ENCODE measurements at places on chromosomes 11 and 22.

GRCh38 chr11:65053827-65054508, 4.4 kb downstream of the NAALADL1 start:
- DNase-seq = no peak

DNA sequence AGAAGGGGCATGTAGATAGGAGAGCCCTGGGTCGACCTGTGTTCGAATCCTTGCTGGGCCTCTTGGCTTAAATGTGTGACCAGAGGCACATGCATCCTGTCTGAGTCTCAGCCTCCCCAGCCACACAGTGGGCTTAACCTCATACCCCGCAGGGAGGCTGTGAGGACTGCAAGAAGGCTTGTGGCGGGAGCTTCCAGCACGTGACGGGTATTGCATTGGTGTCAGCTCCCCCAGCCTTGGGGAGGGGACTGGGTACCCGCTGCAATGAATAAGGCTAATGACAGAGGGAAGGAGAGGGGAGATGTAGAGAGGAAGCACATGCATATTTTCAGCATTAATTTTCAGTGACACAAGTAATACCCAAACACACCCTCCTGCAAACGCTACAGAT, 8.1 kb downstream of the RASD2 start:
- no peak for DNase-seq

DNA sequence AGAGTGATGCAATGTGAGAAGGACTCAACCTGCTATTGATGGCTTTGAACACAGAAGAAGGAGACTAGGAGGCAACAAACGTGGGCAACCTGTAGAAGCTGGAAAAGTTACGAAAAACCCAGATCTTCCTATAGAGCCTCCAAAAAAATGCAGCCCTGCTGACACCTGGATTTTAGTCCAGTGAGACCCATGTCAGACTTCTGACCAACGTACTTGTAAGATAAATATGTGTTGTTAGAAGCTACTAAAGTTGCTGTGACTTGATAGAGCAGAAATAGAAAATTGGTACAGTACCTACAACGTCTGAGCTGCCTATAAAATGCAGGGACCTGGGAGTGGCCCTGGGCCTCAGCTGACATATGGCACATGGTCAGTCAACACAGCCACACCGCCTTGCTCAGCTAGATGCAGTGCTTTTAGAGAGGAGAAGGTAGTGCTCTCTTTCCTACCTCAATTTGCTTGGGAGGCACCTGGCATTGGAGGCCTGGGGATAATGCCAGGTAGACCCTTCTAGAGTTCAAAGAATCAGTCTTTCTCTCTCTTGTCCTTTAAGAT, 97.4 kb downstream of the ARL14EP start:
- no peak for DNase-seq

DNA sequence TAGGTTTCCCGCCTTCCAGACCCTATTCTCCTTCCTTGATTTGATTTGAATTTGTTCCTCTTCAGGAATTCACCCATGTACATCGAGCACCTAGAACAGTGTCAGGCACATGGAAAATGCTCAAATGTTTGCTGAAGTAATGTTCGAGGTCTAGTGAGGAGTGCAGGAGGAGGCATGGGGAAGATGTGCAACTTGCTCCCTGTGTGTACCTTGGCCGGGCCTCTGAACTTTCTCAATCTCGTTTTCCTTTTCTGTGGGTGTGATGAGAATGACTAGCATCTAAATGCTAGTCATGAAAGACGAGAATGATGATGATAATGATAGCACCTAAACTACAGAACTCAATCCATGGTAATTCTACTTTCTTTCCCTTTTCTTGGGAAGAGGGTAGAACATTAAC, 279.1 kb upstream of the PLET1 start:
- no peak for DNase-seq

GRCh38 chr11:16242806-16243205, 113.5 kb downstream of the SOX6 start:
- no peak for DNase-seq

DNA sequence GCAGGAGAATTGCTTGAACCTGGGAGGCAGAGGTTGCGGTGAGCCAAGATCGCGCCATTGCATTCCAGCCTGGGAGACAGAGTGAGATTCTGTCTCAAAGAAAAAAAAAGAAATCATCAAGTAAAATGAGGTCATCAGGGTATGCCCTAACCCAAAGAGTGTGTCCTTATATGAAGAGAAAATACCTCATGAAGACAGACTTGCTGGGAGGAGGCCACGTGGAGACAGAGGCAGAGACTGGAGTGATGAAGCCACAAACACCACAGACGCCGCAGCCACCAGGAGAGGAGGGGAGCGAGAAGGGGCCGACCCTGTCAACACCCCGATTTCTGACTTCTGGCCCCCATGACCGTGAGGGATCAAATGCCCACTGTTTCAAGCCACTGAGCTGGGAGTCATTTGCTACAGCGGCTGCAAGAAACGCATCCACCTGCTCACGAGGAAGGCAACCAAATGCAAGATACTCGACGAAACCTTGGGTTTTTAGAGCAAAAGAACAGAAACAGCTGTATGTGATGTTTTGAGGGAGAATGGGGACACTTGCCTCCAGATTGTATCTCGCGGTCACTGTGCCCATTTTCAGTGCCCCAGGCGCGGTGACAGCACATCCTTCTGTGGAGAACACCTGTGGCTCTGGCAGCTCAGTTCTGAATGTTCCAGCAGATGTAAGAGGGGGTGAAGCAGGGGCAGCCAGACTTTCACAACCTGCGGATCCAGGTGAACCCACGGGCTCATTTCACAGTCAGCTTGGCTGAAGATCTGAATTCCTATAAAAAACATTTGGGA, 1317.2 kb downstream of the TBC1D22A start:
- DNase-seq = no peak

- DNase-seq = no peak
Measured at GRCh38 chr11:70523384-70524095, 125.2 kb downstream of the CTTN start.

DNA sequence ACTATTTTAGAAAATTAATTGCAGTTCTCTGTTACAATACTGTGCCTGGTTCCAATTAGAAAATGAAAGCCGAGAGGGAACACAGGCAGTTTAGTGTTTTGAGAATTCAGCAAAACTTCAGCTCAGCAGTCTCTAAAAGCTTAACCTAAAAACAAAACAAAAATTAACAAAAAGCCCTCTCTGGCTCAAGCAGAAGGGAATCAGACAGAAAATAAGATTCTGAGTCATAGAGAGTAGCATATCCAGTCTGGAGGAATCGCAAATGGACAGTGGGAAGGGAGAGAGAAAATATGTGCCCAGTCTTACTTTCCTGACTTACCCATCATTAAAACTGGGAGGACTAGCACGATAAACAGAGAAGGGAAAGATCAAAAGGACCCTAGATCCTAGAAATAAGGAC, 38.1 kb upstream of the CHRM4 start:
- DNase-seq = no peak

GRCh38 chr11:8717876-8718753, 35.5 kb downstream of the RPL27A start:
- DNase-seq = peak; percentile 89

DNA sequence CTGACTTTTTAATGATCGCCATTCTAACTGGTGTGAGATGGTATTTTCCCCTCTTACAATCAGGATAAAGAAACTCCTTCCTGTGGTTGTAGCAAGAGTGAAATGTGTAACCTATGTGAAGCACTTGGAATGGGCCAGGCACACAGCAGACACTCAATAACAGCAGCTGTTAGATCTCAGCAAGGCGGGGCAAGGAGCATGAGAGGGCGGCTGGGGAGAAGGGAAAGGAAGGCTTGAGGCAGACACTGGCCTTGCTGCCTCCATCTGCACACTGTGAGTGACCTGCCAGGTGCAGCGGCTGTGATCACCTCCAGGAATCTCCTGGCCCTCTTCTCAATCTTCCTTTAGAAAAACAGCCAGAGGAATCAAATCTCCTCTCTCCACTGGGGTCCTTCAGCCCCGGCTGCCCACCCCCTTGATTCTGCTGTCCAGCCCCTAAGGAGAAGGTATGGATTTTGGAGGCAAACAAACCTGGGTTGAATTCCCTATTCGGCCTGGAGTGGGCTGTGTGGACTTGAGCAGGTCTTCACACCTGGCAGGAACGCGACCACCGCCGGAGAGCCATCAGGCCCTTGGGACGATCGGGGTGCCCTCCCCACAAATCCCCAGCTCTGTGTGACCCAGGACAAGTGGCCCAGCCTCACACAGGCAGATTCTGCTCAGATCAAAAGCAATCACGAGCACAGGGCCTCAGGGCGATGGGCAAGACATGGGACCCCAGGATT, 49.0 kb downstream of the RPUSD4 start:
- no peak for DNase-seq

DNA sequence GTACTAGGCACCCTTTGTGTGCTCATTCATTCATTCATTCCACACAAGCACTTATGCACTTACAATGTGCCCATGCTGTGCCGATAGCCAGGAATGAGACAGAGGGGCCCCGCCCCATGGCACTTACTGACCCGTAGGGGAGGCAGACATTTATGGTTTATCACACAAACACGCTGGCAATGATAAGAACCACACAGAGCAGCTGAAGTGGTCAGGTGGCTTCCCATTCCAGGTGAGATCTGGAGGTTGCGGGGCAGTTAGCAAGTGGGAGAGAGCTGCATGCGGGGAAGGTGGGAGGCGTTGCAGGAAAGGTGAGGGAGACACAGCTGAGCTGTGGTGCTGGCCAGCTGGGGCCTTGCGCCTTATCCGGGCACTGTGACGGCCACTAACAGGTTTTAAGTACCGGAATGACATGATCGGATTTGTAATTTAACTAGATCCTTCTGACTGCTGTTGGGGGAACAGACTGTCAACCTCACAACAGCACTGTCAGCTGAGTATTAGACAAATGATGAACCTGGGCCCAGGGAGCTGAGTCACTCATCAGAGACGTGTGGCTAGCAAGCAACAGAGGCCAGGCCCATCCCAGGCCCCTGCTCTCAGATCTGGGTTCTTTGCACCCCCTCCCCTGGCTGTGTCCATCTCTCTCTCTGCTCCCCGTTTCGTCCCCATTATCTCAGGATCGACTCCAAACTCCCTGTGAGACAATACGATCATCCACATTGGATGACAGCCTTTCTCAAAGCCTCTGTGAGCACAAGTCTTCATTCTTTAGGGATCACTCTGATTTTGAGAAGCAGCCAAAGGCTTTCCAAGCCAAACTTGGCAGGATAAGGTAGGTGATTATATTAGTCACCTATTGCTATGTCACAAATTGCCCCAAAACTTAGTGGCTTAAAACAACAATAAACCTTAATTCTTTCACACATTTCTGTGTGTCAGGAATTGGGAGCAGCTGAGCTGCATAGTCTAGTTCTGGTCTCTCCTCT, 28.4 kb downstream of the RASD2 start:
- peak; percentile 54 for DNase-seq

GRCh38 chr11:11843642-11844041, 1.9 kb downstream of the USP47 start:
- no peak for DNase-seq

DNA sequence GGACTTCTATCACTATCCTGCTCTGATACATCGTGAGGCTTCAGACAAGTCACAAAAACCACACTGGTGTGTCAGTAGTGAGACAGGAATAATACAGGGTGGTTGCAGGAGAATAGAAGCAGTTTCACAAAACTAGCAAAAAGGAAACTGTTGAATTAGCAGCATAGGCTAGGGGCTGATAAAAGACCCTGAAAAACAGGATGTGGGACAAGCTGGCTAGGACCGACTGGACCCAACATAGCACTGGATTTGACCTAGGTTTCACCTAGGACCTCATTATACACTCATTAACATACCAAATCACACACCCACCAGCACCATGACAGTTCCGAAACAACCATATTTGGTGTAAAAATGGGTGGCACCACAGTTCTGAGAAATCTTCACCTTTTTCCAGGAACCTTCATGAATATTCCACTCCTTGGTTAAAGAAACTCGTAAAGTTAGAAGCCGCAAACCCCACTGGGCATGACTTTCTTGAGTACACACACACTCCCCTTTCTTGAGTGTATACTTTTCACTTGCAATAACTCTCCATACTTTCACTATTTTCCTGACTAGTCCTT, 76.2 kb downstream of the SLC1A2 start:
- DNase-seq = no peak

- DNase-seq = no peak
Measured at GRCh38 chr11:41983475-41983874, 524.0 kb upstream of the LRRC4C start.

DNA sequence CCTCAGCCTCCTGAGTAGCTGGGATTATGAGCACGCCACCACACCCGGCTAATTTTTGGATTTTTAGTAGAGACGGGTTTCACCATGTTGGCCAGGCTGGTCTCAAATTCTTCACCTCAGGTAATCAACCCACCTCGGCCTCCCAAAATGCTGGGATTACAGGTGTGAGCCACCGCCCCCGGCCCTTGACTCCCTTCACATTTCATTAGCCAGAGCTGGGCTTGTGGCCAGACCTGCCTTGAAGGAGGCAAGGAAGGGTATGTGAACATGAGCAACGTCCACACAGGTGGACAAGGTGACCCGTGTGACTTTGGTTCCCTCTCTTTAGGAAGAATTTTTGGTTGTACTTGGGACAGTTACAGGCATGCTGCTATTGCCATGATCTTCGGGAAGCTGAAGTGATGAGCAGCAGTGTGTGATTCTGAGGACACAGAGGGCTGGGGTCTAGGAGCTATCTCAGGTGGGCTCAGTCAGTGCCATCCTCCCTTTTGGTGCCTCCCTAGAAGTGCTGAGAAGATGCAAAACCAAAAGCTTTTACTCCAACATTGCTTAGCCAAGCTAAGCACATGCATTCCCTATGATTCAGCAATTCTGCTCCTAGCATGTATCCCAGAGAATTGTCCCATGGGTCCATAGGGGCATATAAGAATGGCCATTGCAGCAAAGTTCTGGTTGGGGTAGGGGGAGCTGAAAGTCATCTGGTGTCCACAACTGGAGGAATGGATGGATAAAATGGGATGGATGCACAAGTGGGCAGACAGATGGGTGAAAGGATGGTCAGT, 6.1 kb downstream of the AP5B1 start:
- DNase-seq = no peak

DNA sequence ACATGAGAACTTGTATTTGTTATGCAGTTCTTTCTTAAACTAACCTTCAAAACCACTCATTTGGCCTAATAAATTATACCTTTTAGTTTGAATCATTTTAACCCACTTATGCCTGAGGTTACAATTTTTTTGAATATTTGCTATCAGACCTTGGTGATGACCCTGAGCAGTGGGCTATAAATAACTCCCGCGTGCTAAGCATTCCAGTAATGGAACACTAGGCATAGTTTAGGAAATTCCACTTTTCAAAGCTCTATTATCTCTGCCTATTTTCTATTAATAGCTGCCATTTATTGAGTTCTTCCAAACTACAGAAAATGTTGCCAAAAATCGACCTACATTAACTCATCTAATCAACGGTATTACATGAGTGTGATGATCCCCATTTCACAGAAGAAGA, 993.4 kb upstream of the FAT3 start:
- DNase-seq = no peak

DNA sequence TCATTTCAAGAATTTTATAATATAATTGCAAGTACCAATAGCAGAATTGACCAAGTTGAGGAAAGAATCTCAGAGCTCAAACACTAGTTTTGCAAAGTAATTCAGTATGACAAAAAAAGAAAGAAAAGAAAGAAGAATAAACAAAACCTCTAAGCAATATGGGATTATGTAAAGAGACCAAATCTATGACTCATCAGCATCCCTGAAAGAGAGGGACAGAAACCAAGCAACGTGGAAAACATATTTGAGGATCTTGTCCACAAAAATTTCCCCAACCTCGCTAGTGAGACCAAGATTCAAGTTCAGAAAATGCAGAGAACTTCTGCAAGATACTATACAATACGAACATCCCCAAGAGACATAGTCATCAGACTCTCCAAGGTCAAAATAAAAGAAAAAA, 203.7 kb upstream of the DDI1 start:
- DNase-seq = no peak

All from astrocyte of the spinal cord (primary cell).